ENCODE measurements at places on chromosomes 12 and 14.

DNA sequence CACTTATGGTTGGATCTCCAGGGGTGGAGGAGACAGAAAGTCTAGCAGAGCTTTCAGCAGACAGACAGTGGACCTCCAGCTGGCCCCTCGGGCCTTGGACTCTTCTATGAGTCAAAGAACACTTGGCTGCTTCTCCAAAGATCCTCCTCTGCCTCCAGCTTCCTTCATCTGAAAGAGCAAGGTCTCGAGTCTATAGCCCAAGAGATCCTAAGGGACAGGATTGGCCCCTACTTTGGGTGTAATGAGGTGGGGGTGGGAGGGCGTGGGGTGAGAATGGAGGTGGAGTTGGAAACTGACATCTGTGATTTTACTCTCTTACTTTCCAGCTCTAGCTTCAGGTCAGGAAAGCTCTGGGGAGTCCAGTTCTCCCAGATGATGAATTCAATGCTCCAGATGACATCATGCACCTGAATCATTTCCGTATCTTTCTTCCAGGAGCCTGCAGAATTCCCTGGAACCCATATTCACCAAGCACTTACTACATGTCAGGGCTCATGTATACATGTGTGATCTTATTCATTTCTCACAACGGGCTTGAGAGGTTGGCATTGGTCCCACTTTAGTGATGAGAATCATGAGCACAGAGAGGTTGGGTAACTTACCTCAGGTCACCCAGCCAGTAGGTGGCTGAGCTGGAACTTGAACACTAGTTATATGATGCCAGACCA lies 10.2 kb upstream of the PGF start:
- no peak for DNase-seq

DNA sequence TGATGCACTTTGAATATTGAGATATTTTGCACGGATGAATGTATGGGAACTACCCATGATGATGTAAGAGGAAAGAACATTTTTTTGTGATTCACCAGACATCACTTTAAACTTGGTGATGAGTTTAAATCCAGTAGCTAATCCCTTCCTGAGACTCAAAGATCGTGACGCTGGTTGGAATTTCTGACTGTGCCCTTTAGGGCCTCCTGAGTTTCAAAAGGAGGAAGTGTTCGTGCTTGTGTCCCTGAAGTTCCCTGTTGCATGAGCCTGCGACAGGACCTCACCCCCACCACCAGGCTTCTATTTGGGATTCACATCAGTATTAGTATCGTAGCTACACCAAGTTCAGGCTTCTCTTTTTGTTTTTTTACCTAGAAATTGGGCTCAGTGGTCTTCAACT lies 18.6 kb upstream of the RIN3 start:
- no peak for DNase-seq

DNA sequence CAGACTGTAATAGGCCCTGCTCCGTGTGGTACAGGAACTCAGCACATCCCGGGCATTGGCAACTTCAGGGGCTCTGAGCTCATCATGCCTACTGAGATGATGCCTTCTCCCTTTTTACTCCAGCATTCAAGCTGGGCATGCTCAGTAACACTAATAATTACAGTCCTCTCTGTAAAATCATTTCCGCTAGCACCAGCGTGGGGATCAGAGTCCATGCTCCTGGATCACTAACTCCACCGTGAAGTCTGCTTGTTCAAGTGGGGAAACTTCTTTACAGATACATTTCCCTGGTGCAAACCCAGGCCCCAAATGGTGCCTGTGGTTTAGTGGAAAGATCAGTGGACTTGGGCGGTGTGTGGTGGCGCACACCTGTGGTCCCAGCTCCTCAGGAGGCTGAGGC lies 16.7 kb downstream of the CLSTN3 start:
- DNase-seq, result no peak

GRCh38 chr12:26226629-26227360 lies 31.4 kb downstream of the SSPN start:
- no peak for DNase-seq

GRCh38 chr12:67241482-67241881 lies 27.7 kb upstream of the CAND1 start:
- no peak for DNase-seq

- DNase-seq, result no peak
Observed at GRCh38 chr14:64639340-64639821, 64.8 kb upstream of the PLEKHG3 start.

GRCh38 chr14:77458249-77458950 lies 507 bp downstream of the AHSA1 start:
- DNase-seq, result no peak

DNA sequence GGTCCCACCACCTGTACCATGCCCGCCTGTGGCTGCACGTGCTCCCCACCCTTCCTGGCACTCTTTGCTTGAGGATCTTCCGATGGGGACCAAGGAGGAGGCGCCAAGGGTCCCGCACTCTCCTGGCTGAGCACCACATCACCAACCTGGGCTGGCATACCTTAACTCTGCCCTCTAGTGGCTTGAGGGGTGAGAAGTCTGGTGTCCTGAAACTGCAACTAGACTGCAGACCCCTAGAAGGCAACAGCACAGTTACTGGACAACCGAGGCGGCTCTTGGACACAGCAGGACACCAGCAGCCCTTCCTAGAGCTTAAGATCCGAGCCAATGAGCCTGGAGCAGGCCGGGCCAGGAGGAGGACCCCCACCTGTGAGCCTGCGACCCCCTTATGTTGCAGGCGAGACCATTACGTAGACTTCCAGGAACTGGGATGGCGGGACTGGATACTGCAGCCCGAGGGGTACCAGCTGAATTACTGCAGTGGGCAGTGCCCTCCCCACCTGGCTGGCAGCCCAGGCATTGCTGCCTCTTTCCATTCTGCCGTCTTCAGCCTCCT lies 1.1 kb downstream of the INHBE start:
- peak; percentile 28 for DNase-seq

GRCh38 chr14:72706485-72706884 lies 187.4 kb downstream of the DPF3 start:
- DNase-seq, result no peak

GRCh38 chr14:79552778-79553177 lies 658.5 kb downstream of the DIO2 start:
- DNase-seq, result no peak

DNA sequence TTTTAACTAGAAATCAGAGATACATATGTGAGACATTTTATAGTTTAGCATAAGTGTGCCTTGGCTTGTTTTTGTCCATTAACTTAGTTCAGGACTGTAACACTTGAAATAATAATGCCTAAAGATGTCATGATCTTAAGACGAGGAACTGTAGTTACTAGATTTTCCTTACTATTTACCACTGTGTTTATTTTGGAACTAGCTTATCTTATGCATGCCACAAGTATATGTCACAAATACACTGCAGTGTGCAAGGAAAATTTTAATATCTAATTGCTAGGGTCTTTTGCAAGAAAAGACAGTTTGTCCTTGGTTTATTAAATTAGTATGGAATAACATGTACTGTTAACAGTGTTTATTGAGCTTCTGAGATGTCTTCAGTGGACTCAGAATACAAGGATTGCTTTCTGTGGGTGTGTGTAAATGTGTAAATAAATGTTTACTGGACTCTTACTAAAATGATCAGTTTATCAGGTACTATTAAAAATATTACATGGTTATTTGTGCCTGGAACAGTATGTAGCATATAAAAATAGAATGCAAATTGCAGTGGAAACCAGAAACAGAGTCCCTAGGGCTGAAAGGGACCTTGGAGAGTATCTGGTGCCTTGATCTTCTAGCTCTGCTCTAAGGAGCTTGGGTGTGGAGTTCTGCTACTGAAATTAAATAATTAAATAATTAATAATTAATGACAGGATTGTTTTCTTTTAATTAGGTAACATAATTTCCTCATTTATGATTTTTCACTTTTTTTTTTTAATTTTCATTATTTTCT lies 58.1 kb downstream of the FGD4 start:
- DNase-seq, result no peak

- no peak for DNase-seq
Observed at GRCh38 chr12:42144158-42144407, 591 bp downstream of the GXYLT1 start.

DNA sequence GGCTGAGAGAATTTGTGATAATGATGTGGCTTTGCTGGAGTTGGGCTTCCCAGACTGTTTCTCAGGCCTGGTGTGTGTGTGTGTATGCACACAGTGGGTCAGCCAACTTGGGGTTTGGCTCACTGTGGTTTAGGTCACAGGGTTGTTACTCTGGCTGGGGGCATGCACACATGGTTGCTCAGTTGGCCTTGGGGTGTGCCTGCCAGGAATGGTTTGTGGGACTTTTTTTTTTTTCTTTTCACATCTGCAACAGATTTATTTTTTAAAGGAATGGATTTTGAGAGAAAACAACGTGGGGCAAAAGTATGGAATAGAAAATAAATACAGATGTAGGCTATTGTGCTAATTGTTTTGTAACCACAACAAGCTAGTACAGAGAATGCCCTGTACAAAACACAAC lies 25.0 kb upstream of the GTF2A1 start:
- DNase-seq, result no peak

DNA sequence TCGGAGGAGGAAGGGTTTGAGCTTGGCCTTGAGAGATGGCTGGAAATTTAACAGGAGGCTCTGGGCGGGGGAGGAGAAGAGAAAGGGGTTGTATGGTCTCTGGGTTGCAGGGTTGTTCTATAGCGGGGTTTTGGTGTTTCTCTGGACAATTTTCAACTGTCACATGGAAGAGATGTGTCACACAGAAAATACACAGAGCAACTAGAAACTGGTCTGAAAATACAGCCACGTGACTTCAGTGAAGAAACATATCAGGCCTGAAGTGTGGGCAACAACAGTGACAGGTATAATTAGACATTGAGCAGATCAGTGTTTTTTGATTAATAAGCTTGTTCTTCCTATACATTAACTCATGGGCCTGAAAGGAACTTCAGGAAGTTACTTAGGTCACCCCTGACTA lies 205.3 kb upstream of the HMGA2 start:
- DNase-seq, result no peak

GRCh38 chr14:99578541-99579101 lies 25.4 kb downstream of the CCDC85C start:
- DNase-seq, result no peak

- DNase-seq, result peak; percentile 77
Observed at GRCh38 chr14:52998376-52999015, 47.6 kb upstream of the FERMT2 start.

GRCh38 chr14:61578745-61579144 lies 116.6 kb upstream of the HIF1A start:
- no peak for DNase-seq

DNA sequence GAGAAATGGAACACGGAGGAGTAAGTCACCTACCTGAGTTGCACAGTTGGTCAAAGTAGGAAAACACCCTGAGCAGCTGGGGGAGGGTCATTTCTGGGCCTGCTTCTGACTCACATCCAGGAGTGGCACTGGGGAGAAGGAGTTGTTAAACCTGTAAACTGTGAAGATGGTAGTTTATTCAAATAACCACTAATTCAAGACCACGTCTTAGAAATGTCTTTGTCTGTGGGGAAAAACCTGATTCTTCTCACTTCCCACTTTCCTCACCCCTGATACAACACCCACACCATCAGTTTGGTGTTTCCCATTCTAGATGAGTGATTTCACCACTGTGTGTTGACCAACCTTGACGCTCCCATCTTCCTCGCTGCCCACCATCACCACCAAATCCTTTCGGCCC lies 207.1 kb downstream of the ANO4 start:
- DNase-seq, result no peak

- no peak for DNase-seq
Observed at GRCh38 chr12:62434494-62435302, 31.9 kb upstream of the MON2 start.

All from fibroblast of skin of left biceps (primary cell).